CD4-positive, alpha-beta T cell treated with Interleukin-4 for 1 hour (primary cell): ENCODE measurements at places on chromosomes 16 and 17.
A peak's percentile ranks its signal among the peaks of the same experiment; 100 is the strongest.

GRCh38 chr17:71111934-71112333, 942.6 kb downstream of the KCNJ2 start:
- DNase-seq, result no peak

DNA sequence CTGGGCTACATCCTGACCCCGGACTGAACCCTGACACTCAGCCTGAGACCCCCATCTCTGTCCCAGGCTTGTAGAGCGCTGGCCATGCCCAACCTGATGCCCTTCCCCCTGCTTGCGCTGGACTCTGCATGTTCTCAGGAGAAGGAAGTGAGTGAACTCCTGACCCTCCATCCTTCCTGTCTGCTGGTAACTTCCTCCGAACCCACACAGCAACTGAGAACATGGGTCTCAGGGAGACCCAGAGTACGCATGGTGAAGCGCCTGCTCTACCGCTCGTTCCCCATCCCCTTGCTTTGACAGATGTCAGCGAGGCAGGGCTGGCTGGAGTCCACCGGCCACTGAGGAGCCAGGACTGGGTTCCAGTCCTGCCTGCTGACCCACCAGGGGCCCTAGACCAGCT, 6.1 kb downstream of the CAMKK1 start:
- peak; percentile 34 for DNase-seq

DNA sequence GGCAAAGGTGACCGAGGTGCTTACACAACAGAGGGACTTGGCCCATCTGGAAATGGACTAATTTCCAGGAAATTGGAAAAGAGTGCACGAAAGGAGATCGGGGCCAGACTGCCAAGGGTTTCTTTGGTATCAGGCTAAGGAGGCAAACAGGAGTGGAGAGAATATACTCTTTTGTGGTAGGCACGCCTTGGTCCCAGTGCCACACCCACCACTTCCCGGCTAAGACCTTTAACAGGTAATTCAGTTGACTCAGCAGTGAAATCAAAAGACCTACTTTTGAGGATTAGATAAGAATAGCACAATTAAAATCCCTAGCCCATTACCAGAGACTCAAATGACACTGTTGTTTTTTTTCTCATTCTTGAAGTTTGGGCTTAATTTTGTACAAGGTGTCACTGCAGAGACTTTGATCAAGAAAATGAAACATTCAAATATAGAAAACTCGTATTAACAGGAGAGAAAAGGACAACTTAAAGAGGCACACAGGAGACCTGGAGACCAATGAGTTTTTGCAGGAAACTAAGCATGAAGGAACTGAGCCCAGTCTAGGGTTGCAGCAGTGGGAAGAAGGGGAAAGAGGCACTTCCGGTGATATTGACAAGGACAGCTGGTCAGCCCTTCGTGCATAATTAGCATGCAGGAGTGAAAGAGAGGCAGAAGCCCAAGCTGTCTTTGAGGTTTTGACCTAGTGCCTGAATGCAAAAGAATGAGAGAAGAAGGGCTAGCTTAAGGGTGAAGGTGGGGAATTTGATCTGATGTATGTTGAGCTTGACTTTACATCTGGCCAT, 265.5 kb upstream of the CCL2 start:
- DNase-seq, result no peak

DNA sequence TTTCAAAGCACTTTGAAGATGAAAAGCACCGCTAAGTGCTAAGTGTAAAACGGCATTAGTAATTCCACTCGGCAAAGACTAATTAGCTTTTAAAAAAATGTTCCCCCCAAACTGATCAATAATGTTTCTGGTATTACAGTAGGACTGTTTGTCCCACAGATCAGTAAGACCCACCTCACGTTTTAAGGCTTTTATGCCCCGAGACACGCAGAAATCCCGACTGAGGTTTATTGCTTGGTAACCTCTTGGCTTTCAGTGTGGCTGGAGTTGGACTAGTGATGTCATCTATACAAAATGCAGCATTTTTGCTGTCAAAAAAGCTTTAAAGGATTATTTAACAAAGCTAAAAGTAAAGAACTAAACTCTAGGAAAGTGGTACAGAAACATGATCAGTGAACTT, 414.6 kb upstream of the PSMD7 start:
- DNase-seq, result no peak

DNA sequence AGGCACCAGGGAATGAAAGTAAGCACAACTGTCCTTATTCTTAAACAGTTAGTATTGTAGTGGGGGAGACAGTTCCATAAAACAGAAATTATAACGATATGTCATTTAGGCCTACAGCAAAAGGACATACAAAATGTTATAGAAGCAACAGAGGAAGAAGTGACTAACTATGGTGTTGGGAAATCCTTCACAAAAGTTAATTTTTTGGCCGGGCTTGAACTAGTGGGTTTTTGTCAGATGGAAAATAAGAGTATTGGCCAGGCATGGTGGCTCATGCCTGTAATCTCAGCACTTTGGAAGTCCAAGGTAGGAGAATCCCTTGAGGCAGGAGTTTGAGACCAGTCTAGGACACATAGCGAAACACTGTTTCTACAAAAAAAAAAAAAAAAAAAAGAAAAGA, 127.8 kb downstream of the SSH2 start:
- DNase-seq, result no peak

- DNase-seq, result no peak
Observed at GRCh38 chr17:16005636-16006035, 6.0 kb downstream of the TTC19 start.

GRCh38 chr16:72182976-72183375, 11.0 kb upstream of the PMFBP1 start:
- DNase-seq, result no peak

DNA sequence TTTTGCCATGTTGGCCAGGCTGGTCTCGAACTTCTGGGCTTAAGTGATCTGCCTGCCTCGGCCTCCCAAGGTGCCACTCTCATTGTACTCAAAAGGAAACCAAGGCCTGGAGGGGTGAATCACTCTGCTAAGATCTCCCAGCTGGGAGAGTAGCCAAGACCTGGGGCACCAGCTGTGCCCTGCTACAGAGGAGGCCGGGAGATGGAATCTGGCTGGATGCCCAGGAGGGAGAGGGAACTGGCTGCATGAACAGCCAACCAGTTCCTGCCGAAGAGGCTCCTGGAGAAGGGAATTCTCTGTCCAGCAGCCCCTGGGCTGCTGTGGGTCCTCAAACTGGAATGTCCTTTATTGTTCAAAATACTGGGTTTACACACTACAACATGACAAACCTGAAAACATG, 238.7 kb upstream of the CIBAR2 start:
- no peak for DNase-seq

DNA sequence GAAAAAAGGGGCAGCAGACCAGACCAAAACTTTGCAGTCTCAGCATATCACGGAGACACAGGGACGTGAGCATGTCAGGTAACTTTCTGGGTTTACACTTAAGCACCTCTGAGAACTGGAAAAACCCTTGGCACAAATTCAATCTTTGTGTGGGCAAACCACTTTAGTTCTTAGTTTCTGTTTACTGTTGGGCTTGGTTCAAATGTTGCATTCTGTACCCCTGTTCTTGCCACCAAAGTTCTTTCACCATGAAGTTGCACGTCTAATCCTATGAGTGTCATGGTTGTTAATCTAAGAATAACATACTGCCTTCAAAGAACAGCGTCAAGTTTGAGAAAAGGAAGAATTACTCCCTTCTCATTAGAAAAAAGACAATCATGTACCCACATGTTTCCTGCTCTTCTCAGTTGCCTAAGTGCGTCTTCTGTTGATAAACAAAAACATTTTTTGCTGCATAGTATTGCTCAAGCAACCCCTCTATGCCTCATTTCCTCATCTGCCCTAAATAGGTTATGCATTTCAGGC, 11.6 kb downstream of the KRT33A start:
- DNase-seq, result peak; percentile 52

- no peak for DNase-seq
Observed at GRCh38 chr17:75642182-75642783, 9.0 kb downstream of the SMIM5 start.

DNA sequence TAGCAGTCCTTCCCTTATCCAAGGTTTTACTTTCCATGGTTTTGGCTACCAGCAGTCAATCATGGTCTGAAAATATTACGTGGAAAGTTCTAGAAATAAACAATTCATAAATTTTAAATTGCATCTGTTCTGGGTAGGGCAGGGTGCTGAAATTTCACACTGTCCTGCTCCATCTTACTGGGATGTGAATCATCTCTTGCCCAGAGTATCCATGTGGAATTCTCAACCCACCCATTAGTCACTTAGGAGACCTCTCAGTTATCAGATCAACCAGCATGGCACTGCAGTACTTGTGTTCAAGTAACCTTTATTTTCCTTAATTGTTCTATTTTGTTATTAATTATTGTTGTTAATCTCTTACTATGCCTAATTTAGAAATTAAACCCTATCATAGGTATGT, 202.8 kb upstream of the CPHXL start:
- no peak for DNase-seq

- no peak for DNase-seq
Observed at GRCh38 chr16:59339871-59340270, 605.8 kb upstream of the GOT2 start.

DNA sequence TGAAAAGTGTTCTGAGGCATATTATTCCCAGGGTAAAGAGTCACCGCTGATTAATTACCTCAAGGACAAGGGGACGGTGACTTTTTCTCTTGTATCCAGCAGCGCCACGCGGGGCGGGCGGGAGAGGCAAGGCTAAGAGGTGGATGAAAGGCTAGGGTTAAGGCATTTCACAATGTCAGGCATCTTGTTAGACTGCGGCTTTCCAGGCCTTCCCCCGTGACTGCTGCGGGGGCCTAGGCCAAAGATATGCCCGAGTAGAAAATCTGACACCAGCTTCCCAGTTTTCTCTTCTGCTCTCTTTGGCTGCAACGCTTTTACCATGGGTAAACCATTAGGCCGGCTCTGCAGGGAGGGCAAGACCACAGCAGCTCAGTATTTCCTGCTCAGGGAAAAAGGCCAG, 698.2 kb downstream of the MAF start:
- no peak for DNase-seq

DNA sequence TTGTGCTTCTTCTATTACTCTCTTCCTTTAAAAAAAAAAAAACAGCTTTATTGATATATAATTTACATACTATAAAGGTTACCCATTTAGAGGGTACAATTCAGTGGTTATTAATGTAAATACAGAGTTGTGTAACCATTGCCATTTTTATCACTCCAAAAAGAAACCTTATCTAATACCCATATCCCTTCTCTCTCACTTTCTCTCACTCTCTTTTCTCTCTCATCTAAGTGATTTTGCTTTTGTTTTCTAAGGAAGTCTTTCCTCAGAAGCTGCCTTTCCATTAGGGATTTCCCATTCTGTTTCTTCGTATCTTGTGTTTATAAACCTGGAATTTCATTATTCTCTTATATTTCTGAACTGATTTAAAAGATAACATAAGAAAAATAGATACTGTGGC, 55.5 kb downstream of the NFAT5 start:
- no peak for DNase-seq

DNA sequence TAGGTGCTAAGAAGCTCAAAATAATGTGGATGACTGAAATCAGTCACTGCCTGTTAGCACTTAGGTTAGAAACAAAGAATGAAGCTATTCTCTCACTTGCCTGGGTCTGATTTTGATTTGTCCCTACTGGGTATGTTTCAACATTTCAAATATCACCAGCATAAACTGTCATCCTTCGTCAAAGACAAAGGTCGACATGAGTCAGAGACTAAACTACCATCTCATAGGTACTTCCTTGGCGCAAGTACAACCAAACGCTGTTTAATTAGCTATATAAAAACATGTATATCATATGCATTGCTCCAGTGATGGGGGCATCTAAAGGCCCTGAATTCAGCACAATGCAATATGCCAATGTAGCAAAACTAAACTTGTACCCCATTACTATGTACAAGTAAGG, 4.0 kb downstream of the AKTIP start:
- DNase-seq, result no peak

- no peak for DNase-seq
Observed at GRCh38 chr17:19449656-19450055, 38.6 kb downstream of the RNF112 start.

GRCh38 chr17:51147650-51148049, 5.7 kb upstream of the NME1 start:
- DNase-seq, result no peak

- no peak for DNase-seq
Observed at GRCh38 chr17:79565606-79566250, 45.1 kb downstream of the RBFOX3 start.

GRCh38 chr17:18326039-18326438, 10.9 kb downstream of the SMCR8 start:
- no peak for DNase-seq

DNA sequence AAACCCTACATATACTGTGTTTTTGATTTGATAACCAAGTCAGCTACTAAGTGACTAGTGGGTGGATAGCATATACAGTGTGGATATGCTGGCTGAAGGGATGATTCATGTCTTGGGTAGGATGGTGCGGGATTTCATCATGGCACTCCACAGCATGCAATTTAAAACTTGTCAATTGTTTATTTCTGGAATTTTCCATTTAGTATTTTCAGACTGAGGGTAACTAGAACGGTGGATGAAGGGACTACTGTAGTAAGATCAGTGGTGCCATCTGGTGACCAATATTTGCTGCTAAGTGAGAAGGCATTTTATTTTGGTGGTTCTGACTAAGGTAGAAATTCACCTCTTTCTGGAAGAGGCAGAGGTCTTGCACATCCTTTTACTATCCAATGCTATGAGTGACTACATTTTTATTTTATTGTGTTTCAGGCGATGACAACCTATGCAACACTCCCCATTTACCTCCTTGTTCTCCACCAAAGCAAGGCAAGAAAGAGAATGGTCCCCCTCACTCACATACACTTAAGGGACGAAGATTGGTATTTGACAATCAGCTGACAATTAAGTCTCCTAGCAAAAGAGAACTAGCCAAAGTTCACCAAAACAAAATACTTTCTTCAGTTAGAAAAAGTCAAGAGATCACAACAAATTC, 3.1 kb downstream of the CDC6 start:
- DNase-seq, result peak; percentile 39

DNA sequence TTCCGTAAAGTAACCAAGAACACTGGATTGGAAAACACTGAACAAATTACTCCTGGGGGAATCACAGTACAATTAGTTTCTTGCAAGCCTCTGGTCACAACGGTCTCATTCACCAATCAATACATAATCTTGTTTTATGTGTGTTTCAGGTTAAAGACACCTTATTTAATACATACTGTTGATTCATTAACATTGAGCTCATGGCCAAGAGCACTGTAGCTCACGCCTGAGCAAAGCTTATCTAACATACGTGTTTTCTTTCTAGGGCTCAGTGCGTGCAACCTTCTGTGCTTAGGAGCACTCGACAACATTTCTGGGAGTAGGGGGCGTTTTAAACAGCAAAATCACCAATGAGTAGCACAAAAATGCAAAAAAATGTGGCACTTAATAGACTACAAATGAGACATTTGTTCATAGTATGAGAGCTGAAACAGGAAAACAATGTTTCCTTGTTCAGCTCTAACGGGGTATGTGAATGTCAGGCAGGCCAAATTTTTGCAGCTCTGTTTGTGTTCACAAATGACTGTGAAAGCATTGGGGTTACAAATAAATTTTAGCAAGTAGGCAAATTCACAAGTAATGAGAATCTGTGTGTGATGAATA, 206.2 kb downstream of the CNTNAP4 start:
- DNase-seq, result no peak

DNA sequence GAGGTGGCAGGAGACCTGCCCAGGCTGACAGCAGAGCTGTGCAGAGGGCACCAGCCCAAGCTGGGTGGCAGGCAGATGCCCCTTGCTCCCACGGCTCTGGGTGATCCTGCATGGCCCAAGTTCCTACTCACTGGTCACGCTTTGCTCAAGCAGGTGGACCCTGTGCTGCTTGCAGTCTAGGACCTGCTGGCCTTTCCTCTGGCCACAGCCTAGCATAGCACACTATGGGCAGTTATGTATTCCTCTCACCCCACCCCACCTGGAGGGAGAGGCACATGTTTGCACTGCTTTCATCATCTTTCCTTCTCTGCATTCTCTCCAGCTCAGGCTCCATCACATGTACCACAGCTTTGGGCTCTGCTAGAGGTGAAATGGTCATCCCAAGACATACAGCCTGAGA, 19.6 kb upstream of the SREBF1 start:
- DNase-seq, result no peak
